ENCODE measurements at places on chromosomes 6 and 20. TPM values are rescaled to one million over a fixed set of nuclear protein-coding genes. Genes with fewer than 3 reads are reported as not detected.

Gene PHACTR3
- 13.1 TPM for polyA plus RNA-seq

GRCh38 chr20:32463642-32464400 lies 105.7 kb downstream of the ASXL1 start:
- no peak for DNase-seq

GRCh38 chr6:12383448-12383847 lies 93.3 kb downstream of the EDN1 start:
- DNase-seq, result no peak

- no peak for DNase-seq
Observed at GRCh38 chr20:36496707-36497669, 44.3 kb upstream of the MYL9 start.

Gene ADGB
- 0.46 TPM for polyA plus RNA-seq

Gene CCR6
- polyA plus RNA-seq, result not detected

Gene C6orf15
- polyA plus RNA-seq, result not detected

GRCh38 chr6:33696548-33697518 lies 14.7 kb downstream of the UQCC2 start:
- no peak for DNase-seq

DNA sequence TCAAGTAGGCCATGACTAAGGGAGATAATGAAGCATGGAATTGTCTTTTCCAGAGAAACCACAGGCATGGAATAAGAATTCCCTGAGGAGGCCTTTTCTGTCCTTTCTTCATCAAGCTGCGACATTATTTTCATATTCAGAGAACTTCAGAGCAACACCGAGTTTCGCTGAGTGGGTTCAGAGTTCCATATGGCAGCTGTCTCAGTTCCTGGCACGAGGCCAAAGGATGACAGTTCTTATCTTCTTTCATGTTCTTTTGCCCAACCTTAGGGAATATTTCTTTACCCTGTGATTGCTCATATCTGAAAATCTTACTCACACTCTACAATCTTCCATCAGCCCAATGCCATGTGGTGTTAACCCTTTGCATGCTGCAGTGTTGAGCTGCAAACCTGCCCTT lies 135.3 kb upstream of the BMP2 start:
- no peak for DNase-seq

Gene TRIM40
- polyA plus RNA-seq, result not detected

DNA sequence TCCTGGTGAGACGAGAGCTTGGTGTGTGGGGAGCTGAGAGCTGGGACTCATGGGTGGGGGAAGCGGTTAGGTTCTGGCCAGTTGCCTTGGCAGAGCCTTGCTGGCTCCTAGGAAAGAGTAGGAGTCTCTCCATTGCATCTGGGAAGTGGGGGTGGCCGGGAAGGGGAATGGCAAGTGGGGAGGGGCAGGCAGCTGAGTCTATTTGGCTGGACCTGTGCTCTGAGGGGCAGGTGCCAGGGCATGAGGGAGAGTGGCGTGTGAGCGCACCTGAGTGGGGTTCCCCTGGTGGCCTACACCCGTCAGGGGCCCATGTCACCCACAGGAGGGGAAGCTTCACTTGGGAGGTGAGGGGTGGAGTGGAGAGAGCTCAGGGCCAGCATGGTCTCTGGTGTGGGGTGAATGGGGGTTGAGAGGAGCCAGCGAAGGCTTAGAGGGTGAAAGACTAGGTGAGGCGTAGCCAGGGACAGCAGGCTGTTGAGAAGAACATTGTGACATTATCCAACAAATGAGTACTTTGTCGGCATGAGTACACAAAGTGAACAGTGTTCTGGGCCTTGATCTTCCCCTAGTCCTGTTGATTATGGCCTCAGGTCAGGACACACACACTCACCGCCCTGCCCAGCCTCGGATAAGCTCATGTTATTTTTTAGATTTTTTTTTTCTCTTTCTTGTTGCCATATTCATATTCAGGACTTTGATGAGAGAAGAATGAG lies 59.8 kb downstream of the FAM120B start:
- no peak for DNase-seq

DNA sequence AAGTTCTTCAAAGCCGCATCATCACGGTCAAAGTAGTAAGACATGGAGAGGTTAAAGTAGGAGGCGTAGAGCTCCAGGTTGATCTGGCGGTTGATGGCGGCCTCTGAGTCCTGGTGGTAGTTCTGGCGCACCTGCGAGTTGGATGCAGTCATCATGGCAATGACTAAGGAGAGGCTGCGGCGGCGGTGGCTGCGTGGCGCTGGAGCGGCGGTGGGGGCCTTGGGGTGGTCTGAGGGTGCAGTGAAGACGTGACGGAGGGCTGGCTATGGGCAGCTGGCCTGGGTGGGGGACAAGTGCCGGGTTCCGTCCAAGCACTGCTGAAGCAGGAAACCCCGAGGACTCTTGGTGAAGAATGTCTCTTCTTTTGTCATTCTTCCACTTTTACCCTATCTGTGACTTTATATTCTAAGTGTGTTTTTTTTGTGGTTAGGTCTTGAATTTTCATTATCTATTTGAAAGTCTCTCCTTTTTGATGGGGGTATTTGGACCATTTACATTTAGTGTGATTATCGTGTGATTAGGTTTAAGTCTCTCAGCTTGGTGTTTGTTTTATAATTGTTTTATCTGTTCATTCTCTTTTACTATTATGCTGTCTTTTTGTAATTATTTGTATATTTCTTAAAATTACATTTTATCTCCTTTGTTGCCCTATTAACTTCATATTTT lies 94.6 kb downstream of the TFAP2B start:
- DNase-seq, result no peak

Gene PLEKHG1
- 39.4 TPM for polyA plus RNA-seq

GRCh38 chr20:48447456-48447855 lies 380.3 kb downstream of the PREX1 start:
- DNase-seq, result no peak

GRCh38 chr6:145275019-145275418 lies 460.3 kb downstream of the EPM2A start:
- no peak for DNase-seq

Gene C4B
- 20.6 TPM for polyA plus RNA-seq

Gene ARMC2
- 11.5 TPM for polyA plus RNA-seq

- DNase-seq, result no peak
Observed at GRCh38 chr6:38495922-38496635, 143.7 kb downstream of the BTBD9 start.

- DNase-seq, result peak; percentile 23
Observed at GRCh38 chr20:43590036-43590391, 723 bp upstream of the IFT52 start.

All from right renal pelvis (tissue), 4 donors.